Stomach (tissue), 19 donors: ENCODE measurements at places on chromosomes 1 and 21. TPM values are rescaled to one million over a fixed set of nuclear protein-coding genes. Genes with fewer than 3 reads are reported as not detected.

PRRC2C gene
- 61.2 TPM for total RNA-seq

VASH2 gene
- total RNA-seq = 10.3 TPM

ZNF678 gene
- 10.3 TPM for total RNA-seq

DNA sequence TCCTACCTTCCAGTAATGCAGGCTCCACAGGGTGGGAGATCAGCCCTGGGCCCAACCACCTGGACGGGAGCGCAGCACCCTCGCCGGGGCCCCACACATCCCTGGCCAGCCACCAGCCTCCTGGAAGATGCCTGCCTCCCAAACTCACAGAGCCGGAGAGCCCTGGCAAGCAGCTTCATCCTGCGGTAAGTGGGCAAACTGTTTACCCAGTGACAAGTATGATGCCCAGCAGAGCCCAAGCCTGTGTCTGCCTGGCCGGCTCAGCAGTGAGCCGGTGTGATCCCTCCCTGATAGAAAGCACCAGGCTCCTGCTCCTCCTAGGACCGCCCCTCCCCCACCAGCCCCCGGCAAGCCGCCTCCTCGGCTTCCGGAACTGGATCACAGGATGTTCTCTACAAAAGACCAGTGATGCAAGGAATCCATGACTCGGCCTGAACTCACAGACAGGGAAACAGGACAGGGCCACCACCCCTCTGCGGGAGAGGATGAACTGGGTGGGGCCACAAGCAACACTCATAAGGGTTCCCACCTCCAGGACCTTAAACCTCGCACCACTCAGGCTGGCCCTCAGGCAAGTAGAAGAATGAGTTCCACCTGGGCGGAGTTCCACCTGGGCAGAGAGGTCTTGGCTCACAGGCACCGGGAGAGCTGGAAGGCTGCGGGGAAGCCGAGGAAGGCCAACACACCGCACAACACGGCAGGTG, 7.9 kb downstream of the ACOT7 start:
- H3K27me3 ChIP-seq = no peaks in the 10 kb centered on the region
- no peak for DNase-seq
- H3K4me1 ChIP-seq = peaks cover 9% of the 10 kb centered on the region
- H3K36me3 ChIP-seq = no peaks in the 10 kb centered on the region

DNA sequence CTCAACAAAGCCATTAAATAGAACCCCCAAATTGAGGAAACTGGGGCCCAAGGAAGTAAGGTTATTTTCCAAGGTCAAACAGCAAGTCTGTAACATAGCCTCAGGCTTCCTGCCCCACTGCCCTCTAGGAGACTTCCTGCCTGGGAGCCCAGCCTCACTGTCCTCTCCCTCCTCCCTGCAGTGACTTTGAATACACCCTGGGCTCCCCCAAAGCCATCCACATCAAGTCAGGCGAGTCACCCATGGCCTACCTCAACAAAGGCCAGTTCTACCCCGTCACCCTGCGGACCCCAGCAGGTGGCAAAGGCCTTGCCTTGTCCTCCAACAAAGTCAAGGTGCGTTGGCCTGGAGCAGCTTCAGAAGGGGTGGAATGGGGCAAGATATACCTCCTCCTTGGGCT, 18.3 kb downstream of the GRHL3 start:
- no peaks in the 10 kb centered on the region for H3K4me1 ChIP-seq
- H3K27ac ChIP-seq = no peak overlapping the region
- no peaks in the 10 kb centered on the region for H3K27me3 ChIP-seq

DNA sequence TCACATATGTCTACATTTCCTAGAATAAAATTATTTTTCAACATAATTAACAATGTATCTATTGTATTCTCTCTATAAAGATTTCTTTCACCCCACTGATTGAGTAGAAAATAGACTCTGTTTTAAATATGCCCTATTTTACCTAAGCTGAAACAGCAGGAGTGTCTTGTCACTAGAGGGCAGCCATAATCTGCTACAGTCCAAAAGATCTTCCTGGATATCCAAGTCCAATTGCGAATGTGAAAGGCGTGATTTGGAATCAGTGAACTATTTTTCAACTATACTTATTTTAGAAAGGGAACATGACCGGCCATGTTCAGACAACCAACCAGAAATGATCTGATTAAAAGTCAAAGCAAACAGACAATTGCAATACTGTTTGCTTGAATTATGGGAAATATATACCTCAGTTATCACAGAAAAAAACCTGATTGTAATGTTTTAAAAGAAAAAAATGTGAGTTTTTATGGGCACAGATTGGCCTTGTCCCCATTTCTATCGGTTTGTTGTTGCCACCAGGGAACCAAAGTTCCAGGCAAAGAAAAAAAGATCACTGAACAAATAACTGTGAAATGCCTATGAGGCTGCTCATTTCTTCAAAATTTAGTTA, 1211.0 kb upstream of the ADGRL4 start:
- H3K4me1 ChIP-seq = no peaks in the 10 kb centered on the region
- peak; percentile 82 for DNase-seq
- H3K36me3 ChIP-seq = no peaks in the 10 kb centered on the region
- no peaks in the 10 kb centered on the region for H3K27me3 ChIP-seq

DNA sequence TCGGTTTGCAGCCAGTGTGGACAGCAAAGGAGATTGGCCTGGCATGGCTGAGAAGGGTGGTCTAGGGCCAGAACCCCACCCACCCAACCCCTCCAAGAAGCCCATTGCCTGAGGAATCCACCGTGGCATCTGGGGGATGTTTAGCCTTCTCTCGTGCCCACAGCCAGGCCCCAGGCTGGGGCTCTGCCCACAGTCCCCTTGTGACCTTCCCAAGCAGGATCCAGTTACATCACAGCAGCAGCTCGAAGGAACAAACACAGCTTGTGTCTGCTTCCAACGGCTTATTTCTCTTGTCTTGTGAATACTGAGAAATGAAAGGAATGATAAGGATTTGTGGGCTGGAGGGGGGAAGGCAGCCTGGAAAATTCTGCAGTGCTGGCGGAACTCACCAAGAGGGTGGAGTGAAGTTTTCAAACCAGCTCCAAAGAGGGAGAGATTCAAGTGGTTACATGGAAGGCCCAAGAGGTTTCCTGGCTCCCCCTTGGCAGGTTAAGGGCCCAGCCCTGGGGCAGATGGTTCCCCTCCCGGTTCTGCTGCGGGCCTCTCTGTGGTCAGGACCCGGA, 61.6 kb downstream of the DHRS3 start:
- peaks cover 23% of the 10 kb centered on the region for H3K4me1 ChIP-seq
- H3K4me3 ChIP-seq = no peak overlapping the region
- H3K36me3 ChIP-seq = no peaks in the 10 kb centered on the region
- no peaks in the 10 kb centered on the region for H3K27me3 ChIP-seq

DNA sequence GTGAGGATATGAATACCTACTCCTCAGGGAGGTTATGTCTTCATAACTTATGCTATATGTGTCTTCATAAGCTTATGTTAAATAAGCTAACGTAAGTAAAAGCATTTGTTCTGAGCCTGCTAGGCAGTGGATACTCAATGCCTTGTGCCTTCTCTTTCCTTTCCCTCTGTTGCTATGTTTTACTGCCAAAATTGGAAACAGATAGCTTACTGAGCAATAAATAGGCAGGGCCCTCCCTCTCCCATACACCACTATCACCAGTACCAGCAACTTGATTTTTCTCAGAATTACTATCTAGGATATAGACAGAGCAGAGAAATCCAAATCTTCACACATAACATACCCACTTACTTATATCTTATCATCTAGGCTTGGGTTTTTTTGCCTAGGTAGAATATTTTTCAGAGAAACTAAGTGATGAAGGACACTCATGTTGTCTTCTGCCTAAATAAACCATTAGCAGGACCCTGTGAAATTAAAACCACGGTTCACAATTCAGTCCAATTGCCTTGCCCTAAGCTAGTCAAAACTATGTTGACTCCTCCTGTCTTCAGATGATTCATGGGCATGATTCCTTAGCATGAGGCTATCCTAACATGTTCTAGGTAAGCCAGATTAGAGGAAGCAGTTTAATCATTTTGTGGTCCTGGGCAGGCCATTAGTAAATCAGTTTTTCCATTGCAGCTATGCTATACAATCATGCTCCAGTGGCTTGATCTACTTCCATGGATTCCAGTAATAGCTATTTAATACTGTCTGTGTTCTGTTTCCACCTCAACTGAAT, 15.9 kb upstream of the LRRC8C start:
- H3K27me3 ChIP-seq = no peaks in the 10 kb centered on the region
- H3K4me3 ChIP-seq = no peak overlapping the region
- H3K4me1 ChIP-seq = no peaks in the 10 kb centered on the region
- no peak for DNase-seq

DNA sequence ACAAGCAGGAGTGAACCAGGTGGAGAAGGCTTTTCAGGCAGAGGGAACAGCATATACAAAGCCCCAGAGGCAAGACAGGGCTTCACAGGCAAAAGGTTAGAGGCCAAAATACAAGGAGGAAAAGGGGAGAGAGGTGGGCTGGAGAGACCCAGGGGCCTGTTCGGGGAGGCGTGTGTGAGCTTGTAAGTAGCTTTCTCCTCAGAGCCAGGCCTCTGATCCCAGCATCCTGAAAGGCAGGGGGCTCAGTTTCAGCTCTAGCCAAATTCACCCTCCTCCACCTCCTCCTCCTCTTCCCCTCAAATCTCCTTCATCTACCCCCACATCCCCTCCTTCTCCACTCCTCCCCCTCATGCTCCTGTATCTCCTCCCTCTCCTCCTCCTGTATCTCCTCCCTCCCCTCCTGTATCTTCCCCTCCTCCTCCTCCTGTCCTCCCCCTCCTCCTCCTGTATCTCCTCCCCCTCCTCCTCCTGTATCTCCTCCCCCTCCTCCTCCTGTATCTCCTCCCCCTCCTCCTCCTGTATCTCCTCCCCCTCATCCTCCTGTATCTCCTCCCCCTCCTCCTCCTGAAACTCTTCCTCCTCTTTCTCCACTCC, 148.6 kb downstream of the ST6GALNAC5 start:
- no peak overlapping the region for H3K27ac ChIP-seq
- H3K4me3 ChIP-seq = no peak overlapping the region
- H3K27me3 ChIP-seq = no peaks in the 10 kb centered on the region
- no peak for DNase-seq
- H3K36me3 ChIP-seq = no peaks in the 10 kb centered on the region

DNA sequence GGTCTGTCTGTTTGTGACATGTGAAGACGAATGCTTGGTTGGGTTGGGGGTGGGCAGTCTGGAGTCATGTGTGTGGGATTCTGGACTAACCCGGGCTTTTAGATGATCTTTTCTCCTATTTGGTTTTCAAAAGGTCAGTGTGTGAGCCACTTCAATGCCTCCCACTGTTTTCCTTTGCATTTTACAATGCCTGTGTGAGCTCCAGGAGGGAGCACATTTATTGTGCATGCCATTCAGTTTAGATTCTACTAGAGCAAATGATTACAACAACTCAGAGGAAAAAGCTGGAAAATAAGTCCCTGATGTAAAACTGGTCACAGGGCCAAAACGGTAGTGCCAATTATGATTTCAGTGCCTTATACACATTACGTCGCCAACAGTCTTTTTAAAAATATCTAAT, 90.9 kb downstream of the LYPLAL1 start:
- no peaks in the 10 kb centered on the region for H3K4me1 ChIP-seq
- no peak for DNase-seq
- no peak overlapping the region for H3K27ac ChIP-seq

GRCh38 chr1:165641231-165641987, 10.4 kb downstream of the MGST3 start:
- H3K27me3 ChIP-seq = no peaks in the 10 kb centered on the region
- no peak for DNase-seq
- no peak overlapping the region for H3K4me3 ChIP-seq

DNA sequence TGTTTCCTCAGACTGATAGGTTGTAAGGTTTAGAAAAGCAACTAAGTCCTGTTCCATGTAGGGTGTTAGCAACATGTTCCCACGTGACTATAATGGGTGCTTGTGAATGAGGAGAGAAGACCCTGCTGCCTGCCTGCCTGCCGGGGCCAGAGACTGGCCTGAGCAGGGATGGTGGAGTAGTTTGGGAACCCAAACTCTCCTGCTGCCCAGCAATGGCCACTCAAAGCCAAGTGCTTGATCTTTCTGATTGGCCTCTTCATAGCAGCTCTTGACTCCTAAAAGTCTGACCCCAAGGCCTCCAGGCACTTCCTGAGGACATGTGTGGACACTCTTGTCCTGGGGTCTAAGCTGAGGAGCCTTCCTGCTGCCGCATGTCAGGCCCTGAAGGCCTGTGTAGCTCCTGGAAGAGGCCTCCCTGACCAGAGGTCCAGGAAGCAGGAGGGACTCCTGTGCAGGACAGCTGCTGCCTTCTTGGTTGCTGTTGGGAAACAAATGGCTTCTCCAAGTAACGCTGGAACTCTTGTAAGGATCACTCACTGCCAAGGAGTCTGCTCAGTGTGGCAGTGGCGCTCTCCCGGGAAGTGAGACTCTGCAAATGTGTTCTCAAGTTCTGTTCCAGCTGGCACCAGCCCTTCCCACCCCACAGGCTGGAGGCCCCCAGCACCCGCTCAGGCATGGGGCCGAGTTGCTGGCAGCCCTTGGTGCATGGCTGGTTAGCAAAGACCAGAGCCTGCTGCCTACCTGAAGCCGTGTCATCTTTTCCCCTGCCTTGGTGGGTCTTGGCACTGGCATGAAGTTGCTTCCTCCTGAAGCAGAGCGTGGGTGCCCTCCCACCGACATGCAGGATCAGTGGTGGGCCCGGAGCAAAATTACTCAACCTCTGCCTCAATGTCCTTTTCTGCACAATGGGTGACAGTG, 35.5 kb downstream of the MAN1C1 start:
- H3K36me3 ChIP-seq = no peaks in the 10 kb centered on the region
- no peak overlapping the region for H3K27ac ChIP-seq
- peaks cover 43% of the 10 kb centered on the region for H3K4me1 ChIP-seq

GRCh38 chr1:2502661-2503553, 23.5 kb downstream of the PANK4 start:
- peaks cover 32% of the 10 kb centered on the region for H3K4me1 ChIP-seq
- H3K4me3 ChIP-seq = no peak overlapping the region
- no peak for DNase-seq
- peaks cover 1% of the 10 kb centered on the region for H3K36me3 ChIP-seq
- peaks cover 56% of the 10 kb centered on the region for H3K27me3 ChIP-seq

DNA sequence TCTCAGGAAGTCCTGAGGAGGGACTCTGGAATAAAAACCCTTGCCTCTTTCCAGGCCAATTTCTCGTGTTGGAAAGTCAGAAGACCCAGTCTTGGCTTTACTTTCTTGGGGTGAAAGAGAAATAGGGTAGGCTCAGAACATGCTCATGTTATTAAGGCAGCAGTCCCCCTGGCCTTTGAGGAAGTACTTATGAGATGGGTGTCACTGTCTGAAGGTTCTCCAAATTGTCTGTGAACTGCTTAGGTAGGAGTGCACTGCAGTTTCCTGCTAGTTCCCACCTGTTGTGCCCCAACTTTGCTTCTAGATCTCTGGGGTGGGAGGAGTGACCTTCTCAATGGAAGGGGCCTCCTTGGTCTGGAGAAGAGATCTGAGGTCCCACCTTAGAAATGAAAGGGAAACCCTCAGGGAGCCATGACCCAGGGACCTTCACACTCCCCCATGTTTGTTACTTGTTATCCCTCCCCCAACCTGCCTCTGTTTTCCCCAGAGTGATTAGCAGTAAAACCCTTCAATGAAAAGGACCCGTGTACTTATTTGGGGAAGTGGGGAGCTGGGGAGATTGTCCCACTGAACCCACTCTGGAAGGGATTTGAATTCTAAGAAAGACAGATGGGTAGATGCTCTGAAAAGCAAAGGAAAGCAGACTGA, 5.7 kb downstream of the ZNF691 start:
- no peaks in the 10 kb centered on the region for H3K27me3 ChIP-seq
- no peak for DNase-seq
- peaks cover 14% of the 10 kb centered on the region for H3K4me1 ChIP-seq
- peaks cover 35% of the 10 kb centered on the region for H3K36me3 ChIP-seq

- H3K27me3 ChIP-seq = no peaks in the 10 kb centered on the region
- peaks cover 44% of the 10 kb centered on the region for H3K4me1 ChIP-seq
- H3K27ac ChIP-seq = no peak overlapping the region
Measured at GRCh38 chr1:157000686-157001085, 44.9 kb downstream of the ARHGEF11 start.

- H3K27ac ChIP-seq = no peak overlapping the region
- no peaks in the 10 kb centered on the region for H3K27me3 ChIP-seq
- H3K4me1 ChIP-seq = peaks cover 7% of the 10 kb centered on the region
- H3K36me3 ChIP-seq = no peaks in the 10 kb centered on the region
- peak; percentile 43 for DNase-seq
- H3K4me3 ChIP-seq = no peak overlapping the region
Measured at GRCh38 chr1:90964444-90965035, 57.3 kb downstream of the ZNF644 start.
